Cardiac fibroblast (primary cell): ENCODE measurements at places on chromosomes 11 and 22.

- DNase-seq: no peak
Observed at GRCh38 chr11:44191322-44192016, 96.0 kb downstream of the EXT2 start.

GRCh38 chr11:119974467-119974866 is 163.4 kb downstream of the TRIM29 start:
- no peak for DNase-seq

- DNase-seq: peak; percentile 53
Observed at GRCh38 chr11:46239801-46240061, 37.7 kb upstream of the CREB3L1 start.

DNA sequence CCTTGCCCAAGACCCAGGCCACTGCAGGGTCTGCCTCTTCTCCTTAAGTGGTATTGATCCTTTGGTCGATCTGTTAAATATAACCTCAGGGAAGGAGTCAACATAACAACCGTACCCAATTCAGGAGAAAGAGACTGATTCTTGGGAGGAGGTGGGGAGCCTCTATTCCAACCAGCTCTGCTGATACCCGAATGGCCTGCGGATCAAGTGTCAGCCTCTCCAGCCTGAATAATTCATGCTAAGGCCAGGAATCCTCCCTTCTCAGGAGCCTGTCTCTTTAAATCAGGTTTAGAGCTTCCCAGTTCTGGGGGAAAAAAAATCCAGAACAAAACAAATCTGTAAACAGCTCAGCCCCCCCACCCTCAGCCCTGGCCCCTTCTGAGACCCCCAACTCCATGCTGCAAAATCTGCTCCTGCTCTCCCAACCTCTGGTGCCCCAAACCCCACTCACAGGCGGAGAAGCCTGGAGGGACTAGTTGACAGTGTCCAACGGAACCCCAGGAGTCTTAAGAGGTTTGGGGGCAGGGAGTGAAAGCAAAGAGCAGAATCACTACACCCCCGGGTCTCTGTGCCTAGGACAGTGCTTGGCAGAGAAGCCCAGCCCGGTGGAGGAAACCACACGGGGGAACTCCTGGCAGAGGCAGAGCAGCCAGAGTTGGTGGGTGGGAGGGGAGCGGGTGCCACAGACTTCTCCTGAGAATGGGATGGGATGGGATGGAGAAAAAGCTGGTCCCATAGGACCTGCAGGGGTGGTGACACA is 863 bp upstream of the TPBGL start:
- no peak for DNase-seq

DNA sequence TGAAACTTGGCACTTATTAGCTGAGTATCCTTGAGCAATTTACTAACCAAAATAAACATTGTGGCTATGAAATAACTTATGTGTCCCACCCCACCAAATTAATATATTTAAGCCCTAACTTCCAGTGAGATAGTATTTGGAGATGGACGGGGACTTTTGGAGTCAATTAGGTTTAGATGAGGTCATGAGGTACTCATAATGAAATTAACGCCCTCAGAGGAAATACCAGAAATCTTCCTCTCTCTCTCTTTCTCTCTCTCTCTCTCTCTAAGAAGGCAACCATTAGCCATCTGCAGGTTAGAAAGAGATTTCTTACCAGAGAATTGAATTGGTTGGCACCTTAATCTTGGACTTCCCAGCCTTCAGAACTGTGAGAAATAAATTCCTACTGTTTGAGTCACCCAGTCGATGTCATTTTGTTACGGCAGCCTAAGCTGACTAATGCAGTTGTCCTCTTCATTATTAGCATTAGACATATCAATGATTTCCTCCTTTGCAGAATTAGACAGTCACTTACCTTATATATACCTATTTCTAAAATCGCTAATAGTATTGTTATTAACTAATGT is 1284.0 kb downstream of the FAM181B start:
- no peak for DNase-seq

- peak; percentile 50 for DNase-seq
Observed at GRCh38 chr11:19670030-19670791, 42.4 kb upstream of the NAV2 start.

DNA sequence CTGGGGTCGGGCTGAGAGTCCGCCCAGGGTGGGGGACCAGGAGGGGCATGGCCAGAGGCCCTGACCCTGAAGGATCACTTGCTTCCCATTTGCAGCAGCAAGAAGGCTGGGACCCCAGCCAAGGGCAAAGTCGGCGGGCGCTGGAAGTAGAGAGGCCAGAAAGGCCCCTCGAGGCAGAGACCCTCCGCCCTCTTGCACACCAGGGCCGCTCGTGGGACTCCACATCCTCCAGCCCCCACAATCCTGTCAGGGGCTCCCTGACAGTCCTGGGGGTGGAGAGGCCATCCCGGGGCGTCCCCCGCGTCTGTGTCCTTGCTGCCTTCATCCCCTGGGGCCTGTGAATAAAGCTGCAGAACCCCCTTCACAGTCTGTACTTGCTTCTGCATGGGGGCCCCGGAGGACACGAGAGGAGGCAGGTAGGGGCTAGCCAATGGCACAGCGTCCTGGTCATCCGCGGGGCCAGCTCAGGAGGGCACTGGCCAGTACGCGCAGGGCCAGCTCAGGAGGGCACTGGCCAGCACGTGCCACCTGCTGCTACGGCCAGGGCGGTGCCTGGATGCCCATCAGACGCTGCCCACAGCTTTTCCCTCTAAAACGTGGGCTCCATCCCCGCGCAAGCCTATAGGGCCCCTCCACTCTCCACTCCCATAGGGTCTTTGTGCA is 8.7 kb upstream of the MRPL23 start:
- DNase-seq: no peak

DNA sequence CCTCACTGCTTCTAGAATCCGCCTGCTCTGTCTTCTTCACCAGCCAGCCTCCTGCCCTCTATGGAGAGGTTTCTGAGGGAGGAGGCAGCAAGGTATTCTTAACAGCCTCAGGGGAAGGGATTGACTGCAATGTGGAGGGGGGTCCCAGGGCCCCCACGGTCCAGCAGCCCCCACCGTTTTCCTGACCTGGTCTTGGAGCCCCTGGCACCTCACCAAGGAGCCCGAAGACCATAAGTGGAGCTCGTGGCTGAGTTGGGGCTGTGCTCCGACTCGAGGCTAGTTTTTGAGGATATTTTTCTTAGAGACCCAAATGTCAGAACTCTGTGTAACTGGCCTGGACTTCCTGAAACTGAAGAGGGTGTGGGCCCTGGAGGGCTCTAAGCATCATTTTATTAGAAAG is 590.0 kb downstream of the BRD1 start:
- no peak for DNase-seq

GRCh38 chr22:22748297-22748743 is 103.9 kb downstream of the GGTLC2 start:
- peak; percentile 82 for DNase-seq

- DNase-seq: peak; percentile 23
Observed at GRCh38 chr11:93648158-93648557, 13.3 kb upstream of the CEP295 start.

- DNase-seq: no peak
Observed at GRCh38 chr11:115087791-115088190, 409.5 kb downstream of the NXPE2 start.

- DNase-seq: no peak
Observed at GRCh38 chr22:31193092-31193491, 19.0 kb upstream of the LIMK2 start.

DNA sequence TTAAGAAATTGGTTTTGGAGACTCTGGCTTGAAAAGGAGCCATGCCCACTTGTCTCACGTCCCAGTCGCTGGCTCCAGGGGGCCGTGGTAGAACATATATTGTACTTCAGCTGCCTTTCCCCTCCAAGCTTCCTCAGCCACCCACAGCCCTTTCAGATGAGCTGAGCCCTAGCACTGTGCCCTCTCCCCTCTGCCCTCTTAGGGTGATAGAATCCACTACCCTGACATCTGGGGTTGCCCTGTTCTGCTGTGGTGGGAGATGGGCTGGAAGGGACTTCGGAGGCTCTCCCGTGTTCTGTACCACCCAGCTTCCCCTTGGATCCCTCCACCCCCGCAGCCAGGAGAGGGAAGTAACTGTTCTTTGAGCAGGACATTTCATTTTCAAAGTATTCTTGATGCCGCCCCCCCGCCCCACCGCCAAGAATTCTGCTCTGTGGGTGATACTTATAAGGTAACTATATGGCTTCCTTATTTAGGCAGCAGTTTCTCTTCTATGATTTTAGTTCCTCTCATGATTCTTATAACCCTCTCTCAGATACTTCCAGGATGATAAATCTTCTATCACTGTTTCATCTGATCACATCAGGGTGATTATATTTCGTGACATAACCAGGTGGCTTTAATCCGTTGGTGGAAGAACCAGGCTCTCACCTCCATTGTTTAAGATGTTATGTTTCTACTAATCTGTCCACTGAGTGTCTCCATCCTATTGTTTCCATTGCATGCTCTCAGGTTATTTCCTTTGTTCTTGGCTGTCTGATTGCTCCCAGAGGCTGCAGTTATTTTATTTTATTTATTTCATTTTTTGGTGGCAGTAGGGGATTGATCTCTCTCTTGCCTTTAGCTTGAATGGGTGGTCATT is 24.1 kb downstream of the ZBTB16 start:
- no peak for DNase-seq

DNA sequence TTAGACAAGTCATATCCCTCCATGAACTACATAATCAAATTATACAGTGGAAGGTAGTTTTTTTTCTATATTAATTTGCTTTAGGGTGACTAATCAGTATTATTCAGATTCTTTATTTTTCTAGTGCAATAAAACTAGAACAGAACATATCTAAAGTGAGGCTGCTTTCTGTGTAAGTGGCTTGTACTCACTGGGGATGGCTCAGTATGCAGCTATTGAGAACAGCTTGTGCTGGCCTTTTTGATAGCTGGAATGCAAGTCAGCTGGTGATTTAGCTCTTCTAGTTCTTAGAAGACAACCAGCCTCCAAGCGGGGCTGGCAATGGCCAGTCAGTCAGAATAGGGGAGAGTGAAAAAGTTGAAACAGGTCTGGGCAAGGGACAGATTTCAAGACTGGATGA is 119.4 kb downstream of the BLID start:
- DNase-seq: no peak

- no peak for DNase-seq
Observed at GRCh38 chr11:73384125-73384441, 7.9 kb downstream of the RELT start.

- peak; percentile 73 for DNase-seq
Observed at GRCh38 chr22:41598081-41598480, 8.4 kb upstream of the PMM1 start.

GRCh38 chr11:114263513-114264170 is 32.6 kb upstream of the NNMT start:
- DNase-seq: peak; percentile 42

DNA sequence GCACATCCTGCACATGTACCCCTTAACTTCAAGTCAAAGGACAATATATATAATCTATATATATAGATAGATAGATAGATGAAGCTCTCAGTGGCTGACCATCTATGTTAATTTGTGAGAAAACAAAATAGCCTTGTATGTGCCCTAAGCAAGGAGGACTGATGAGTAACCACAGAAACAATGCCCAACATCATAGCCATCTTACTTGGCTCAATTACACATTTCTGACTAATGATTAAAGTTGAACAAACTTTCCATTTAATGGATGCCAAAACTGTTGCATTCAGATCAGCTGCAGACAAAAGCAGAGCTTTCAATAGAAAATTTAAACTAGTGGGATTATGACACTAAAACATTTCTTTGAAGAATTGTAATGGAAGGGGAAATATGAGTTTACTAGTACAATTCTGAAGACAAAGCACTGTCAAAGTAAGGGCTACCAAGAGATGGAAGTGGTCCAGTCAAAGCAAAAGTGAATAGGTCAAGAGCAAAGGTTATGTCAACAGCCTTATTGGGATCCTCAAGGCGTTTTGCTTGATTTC is 1188.2 kb upstream of the RAG2 start:
- DNase-seq: peak; percentile 87

DNA sequence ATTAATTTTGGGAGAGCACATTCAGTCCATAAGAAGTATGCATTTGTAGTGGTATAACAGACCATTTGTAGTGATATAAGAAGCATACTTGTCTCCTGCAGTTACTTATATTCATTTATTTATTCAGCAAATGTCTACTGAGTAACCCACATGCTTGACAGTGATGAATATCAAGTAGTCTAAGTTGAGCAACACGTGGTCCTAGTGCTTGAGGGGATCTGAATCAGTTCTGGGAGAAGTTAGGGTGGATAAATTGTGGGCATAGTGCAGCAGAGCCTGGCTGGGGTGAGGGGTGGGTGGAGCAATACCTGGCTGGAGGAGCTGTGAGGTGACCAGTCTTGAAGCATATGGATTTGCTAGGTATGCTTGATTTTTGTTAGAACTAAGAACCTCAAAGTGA is 24.3 kb downstream of the STX3 start:
- no peak for DNase-seq

DNA sequence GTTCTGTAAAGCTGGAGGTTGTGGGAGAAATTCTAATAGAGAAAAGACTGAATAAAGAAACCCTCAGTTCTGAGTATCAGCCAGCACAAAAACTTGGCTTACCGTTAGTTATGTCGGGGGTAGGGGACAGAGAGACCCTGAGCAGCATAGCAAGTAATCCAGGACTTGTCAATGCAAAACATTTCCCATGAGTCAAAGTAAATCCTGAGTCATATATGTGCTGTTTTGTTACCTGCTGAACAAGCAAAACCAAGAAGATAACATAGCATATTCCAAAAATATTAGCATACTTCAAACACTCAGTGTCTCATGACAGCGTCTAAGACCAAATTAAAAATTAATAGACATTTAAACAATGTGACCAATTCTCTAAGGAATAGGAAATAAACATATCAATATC is 75.1 kb upstream of the LUZP2 start:
- no peak for DNase-seq

DNA sequence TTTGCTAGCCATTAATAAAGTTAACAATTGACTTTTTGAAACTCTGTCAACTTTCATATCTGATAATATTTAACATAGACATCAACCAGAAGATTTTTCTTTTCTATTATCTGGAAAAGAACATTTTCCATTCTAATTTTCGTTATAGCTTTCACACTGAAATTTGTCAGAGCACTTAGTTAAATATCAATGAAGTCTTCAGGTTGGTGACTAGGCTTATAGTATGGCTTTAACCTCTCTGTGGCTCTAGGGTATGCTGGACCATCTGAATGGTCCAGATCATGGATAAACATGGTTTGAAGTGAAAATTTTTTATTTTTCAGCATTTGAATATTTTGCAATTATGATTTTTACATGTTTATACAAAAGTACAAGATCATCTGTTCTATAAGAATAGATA is 548.1 kb downstream of the CNTN5 start:
- no peak for DNase-seq

DNA sequence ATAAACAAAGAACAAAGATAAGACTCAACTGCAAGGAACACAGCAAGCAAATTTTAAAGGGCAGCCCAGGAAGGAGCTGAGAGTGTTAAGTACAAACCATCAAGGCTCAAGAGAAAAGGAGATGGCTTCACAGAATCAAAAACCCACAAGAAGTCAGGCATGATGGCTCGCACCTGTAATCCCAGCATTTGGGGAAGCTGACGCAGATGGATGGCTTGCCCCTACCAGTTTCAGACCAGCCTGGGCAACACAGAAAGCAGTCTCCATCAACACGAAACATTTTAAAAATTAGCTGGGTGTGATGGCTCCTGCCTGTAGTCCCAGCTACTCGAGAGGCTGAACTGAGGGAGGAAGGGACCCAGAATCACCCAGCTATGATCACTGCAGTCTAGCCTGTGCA is 32.6 kb downstream of the MAPK1 start:
- no peak for DNase-seq

GRCh38 chr11:10590218-10590915 is 21.9 kb upstream of the LYVE1 start:
- DNase-seq: no peak
